Activated T-helper 1 cell treated with anti-CD3 and anti-CD28 coated beads, Interleukin-12 subunit alpha, Interleukin-12 subunit beta, Interleukin-2, Interleukin-4 antibody, amounts not matched to agents 30 ng/mL and 10 ng/mL and 1 ng/mL, durations not matched to agents 14 hours and 24 hours and 36 hours (primary cell): ENCODE measurements at places on chromosomes 2 and 18.

- no peak for DNase-seq
Observed at GRCh38 chr18:55405893-55406406, 182.0 kb downstream of the TCF4 start.

- no peak for DNase-seq
Observed at GRCh38 chr2:239361311-239361642, 39.5 kb downstream of the HDAC4 start.

- DNase-seq: no peak
Observed at GRCh38 chr2:202023198-202023903, 10.3 kb upstream of the FZD7 start.

DNA sequence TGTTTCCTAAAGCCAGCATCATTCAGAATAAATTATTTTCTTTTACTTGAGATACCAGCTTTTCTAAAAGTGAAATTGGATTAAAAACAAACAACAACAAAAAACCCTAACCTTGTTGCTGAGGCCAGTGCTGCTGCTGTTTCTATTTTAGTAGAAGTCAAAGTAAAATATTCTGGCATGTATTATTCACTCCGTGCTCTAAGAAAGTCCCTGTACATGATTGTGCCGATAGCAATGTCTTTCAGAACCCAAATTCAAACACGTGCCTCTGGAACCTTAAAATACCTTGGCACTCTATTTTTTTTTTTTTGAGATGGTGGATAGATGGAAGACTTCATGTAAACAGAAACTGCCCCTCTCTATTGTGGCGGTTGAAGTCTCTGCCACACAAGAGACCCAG lies 43.7 kb downstream of the TANC1 start:
- DNase-seq: no peak

DNA sequence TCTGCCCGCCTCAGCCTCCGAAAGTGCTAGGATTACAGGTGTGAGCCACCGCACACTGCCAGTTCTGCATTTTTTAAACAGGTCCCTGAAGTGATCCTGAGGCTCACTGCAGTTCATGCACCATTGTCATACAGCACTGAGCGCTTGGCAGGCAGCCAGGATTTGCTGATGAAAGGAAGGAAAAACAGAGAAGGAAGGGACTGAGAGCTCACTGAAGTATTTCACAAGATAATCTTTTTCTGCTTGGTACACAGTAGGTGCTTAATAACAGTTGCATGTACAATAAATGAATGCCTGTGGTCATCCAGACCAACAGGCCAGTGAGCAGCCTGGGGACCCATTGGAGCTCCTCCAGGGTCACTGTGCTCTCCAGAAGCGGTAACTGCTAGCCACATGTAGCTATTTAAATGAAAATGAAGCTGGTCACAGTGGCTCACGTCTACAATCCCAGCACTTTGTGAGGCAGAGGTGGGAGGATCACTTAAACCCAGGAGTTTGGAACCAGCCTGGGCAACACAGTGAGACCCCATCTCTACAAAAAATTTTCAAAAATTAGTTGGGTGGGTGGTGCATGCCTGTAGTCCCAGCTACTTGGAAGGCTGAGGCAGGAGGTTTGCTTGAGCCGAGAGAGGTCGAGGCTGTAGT lies 33.1 kb upstream of the SMAD7 start:
- DNase-seq: no peak

GRCh38 chr2:134248913-134249312 lies 5.0 kb upstream of the MGAT5 start:
- DNase-seq: no peak

GRCh38 chr2:6854416-6854815 lies 11.3 kb downstream of the CMPK2 start:
- DNase-seq: no peak

DNA sequence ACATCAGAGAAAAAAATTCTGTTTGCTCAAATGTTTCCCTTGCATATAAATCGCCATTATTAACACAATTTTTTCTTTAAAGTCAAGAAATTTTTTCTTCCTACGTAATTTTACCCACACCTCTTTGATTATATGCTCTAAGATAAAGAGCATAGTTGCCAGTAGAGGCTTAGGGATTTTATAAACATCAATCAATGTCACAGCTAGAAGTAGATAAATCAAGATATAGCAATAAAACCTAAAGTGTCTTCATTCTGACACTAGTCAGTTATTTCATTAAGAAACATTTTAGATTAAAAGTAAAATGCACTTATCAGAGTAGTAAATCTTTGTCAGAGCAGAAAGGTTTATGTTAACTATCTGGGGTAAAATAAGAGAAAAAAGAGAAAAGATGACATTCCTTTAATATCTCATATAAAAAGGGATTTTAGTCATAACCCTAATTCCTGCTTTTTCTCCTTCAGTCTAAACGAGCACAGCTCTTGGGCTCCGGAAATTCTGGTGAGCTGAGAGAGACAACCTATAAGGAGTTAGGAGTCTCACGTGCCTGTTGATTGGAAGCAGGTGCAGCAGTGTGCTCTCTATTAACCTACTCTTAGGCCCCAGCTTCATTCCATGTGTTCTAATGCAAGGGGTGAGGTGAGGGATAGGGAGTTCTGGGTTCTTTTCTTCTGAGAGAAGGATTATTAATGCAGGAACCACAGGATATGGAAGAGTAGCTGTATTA lies 172.4 kb upstream of the GULP1 start:
- no peak for DNase-seq
